ENCODE measurements at places on chromosomes 7 and 10. TPM values are rescaled to one million over a fixed set of nuclear protein-coding genes. Genes with fewer than 3 reads are reported as not detected.

The PRR15 gene
- total RNA-seq: 5.0 TPM

The UPK3B gene
- total RNA-seq: 20.0 TPM

The CCDC3 gene
- total RNA-seq: 1.4 TPM

The MMD2 gene
- not detected for total RNA-seq

The TFR2 gene
- 2.2 TPM for total RNA-seq
